Stomach (tissue), 19 donors: ENCODE measurements at places on chromosomes 2 and 18. TPM values are rescaled to one million over a fixed set of nuclear protein-coding genes. Genes with fewer than 3 reads are reported as not detected.

The CLEC4F gene
- total RNA-seq, result not detected

DNA sequence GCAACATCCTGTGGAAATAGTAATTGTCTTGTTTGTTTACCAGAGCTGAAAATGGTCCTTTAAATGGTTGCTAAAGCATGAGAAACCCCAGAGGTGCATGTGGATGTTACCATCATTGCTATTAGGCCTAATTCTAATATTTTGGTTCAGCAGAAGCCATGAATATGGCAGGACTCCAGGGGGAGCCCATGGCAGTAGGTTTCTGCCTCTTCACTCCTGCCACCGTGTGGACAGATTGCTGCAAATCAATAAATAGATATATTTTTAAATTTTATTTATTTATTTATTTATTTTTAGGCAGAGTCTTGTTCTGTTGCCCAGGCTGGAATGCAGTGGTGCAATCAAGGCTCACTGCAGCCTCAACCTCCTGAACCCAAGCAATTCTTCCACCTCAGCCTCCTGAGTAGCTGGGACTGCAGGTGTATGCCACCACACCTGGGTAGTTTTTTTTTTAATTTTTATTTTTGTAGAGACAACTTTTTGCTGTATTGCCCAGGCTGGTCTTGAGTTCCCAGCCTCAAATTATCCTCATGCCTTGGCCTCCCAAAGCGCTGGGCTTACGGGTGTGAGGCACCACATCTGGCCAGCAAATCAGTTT, 54.9 kb upstream of the CAPN13 start:
- peak; percentile 90 for DNase-seq

GRCh38 chr18:79071037-79071436, 1.8 kb downstream of the ATP9B start:
- DNase-seq, result no peak

The ARHGAP28 gene
- 3.5 TPM for total RNA-seq
